Naive thymus-derived CD8-positive, alpha-beta T cell (primary cell): ENCODE measurements at places on chromosomes 5 and 9.

- DNase-seq = no peak
Observed at GRCh38 chr5:1180841-1181271, 20.5 kb upstream of the SLC6A19 start.

DNA sequence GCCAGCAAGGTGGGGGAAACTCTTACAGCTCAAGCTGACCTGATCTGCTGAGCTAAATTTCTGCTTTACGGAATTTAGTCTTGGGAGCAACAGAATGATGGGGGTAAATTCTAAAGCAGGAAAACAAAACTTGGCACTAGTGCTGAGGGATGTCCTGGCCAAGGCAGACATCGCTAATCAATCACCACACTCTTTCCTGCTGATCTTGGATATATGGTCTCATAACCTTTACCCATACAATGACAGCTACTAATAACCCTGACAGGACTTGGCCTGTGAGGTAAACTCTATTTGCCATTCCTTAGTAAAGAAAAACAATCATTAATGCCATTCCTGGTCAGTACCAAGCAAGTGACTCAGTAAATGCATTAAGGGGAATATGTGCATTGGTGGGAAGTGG, 51.5 kb downstream of the PPARGC1B start:
- no peak for DNase-seq

DNA sequence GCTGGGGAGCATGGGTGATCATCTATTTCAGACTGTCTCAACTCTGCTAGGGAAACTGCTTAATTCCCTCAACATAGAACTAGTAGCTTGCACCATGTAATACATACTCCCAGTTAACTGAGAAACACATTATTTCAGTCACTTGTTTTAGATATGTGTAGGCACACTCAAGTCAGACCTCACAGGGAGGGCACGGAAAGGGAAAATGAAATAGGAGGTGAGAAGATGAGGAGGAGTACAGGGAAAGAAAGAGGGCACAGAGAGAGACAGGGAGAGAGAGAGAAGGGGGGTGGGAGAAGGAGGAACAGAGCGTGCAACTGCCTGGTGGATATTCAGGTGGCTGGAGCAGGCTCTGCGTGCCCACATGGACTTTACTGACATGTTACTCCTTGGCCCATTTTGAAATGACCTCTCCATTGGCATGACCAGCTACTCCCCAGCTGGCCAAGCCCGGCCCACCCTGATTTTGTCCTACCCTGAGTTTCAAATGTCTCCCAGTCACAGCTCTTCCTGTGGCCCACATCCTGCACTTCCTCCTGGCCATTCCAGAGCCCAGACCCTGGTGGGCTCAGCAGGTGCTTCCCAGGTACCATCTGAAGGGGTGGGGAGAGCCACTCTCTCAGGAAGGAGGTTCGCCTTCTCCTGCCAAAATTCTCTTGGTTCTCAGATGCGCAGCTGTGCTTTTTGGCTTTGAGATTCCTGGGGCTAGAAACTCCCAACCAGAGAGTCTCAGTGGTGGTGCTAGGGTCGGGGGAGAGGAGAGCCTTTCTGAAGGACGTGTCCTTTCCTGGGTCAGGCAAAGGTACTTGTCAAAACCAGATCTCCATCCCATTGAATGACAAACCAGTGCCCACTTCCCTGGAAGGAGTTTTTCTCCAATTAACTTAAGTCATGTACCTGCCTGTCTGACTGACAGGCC, 229.4 kb downstream of the FSTL4 start:
- no peak for DNase-seq

DNA sequence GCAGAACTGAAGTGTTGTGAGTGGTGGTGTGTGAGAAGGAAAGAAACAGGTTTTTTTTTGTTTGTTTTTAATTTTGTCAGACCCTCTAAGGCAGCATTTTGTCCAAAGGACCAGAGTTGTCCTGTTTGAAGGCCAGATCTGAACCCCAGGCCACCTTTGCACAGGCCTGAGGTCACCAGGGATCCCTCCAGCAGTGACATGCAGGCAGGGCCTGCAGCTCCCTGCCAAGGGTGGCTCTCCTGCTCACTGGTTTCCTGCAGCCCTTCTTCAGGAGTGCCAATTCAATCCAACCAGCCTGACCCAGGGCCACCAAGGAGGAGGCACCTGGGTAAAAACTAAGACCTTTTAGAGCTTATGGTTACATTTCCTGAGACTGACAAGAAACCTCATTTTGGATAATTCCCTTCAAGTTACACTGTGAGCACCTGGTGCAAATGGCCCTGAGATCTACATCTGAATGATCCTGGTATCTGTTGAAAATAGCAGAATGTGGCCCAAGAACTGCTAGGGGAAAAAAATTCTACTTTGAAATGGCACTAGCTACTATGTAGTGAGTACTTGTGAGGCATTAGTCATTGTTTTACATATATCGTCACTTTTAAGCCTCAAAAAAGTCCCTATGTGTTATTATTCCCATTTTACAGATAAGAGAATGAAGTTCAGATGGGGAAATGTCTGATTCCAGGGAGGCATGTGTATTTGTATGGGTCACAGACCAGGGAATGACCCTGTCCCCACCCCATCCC, 33.5 kb upstream of the SMU1 start:
- no peak for DNase-seq

- DNase-seq = peak; percentile 27
Observed at GRCh38 chr5:96614110-96614691, 48.0 kb upstream of the CAST start.

- no peak for DNase-seq
Observed at GRCh38 chr5:73171495-73171894, 1.5 kb upstream of the TMEM174 start.

- no peak for DNase-seq
Observed at GRCh38 chr5:43571237-43571636, 14.4 kb upstream of the PAIP1 start.

- no peak for DNase-seq
Observed at GRCh38 chr5:40685976-40686486, 6.3 kb downstream of the PTGER4 start.

GRCh38 chr9:75431375-75431774, 343.1 kb downstream of the OSTF1 start:
- DNase-seq = no peak

- DNase-seq = no peak
Observed at GRCh38 chr9:78295731-78296130, 1.2 kb upstream of the PSAT1 start.

- no peak for DNase-seq
Observed at GRCh38 chr5:115858396-115858795, 16.7 kb downstream of the AP3S1 start.

DNA sequence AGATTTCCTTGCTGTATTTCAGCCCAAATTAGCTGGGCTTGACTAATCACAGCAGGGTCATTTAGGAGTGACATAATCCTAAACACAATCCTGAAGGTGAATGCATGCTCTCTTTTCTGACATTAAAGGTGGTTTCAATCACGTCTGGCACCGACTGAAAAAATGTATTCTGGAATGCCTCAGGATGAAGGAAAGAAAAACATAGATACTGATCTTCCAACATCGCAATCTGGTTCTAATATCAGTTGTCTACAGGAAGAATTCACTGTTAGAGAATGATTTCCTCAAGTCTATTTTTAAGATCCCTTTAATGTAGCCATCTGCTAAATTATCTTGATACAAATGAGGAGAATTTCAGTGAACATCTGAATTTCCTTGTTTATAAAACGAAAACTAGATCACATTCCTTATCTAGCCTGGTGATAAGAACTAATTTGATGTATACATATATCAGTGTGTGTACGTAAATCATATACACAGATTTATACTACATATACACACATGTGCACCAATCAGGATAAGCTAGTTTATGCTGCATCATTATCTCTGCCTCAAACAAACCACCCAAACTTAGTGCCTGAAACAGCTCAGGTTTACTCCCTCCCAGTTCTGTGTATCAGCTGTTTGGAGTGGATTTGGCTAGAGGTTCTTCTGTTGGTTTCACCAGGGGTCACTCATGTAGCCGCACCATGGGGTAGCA, 31.3 kb upstream of the TAS2R1 start:
- DNase-seq = no peak

DNA sequence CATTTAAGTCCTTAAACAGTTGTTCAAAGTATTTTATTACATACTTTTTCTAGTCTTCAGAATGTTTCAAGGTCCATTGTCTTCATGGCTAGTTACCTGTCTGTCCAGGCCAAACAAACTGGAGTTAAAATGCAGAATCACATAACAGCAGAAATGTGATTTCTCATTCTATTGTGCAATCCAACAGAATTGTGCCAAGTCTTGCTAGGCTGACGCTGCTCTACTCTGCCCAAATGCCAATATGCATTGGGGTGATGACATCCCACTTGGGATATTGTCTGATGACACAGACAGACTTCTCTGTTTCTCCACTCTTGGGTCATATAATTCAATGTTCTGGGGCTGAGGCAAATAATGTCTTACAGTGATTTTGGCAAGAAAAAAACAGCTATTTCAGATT, 5.2 kb upstream of the SLC22A5 start:
- no peak for DNase-seq

GRCh38 chr9:75376680-75377254, 288.5 kb downstream of the OSTF1 start:
- no peak for DNase-seq

DNA sequence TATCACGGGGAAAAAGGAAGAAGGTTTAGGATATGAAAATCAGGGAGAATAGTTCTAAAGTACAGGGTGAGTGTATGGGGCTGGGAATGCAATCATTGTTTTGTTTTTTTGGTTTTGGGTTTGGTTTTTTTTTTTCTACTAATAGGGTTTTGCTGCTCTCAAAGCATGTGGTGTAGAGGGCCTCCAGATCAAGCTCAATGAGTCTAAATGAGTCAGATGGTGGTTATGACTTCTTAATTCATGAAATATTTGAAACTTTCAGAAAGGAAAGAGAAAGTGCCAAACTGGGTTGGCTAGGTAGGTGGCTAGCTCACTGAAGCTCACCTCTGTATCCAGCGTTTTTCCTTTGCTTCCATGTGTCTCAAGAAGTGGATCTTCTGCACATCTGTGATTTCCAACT, 10.7 kb downstream of the OR1L8 start:
- no peak for DNase-seq

- no peak for DNase-seq
Observed at GRCh38 chr9:1837453-1838084, 177.6 kb upstream of the SMARCA2 start.

DNA sequence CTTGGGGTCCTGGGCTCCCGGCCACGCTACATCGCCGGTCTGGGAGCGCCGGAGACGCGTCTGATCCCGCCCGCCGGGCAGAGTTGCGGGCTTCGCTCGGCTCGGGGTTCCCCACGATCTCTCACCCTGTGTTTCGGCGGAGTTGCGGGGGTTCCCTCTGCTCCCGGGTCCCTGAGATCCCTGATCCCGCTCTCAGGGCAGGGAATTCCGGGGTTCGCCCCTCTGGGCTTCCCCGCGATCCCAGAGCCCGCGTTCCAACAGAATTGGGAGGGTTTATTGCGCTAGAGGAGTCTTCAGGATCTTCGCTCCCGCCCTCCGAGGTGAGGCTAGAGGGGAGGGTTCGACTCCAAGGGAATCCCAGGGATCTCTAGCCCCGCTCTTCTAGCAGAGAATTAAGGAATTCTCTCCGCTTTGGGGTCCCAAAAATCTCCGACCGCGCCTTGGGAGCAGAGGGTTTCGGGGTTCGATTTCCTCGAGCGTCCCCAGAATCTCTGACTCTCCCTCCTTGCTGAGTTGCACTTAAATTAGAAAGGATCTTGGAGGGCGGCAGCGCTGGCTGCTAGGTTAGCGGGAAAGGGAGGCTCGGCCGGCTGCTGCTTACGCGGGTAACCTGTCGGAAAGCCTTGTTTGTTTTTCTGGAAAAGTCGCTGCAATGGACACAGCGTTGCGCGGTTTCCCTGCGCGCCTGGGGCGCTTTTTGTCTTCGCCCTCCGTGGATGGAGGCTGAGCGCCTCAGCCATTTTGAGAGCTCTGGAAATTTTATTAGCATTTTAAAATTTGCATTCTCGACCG, 1.3 kb downstream of the DMRT1 start:
- no peak for DNase-seq

DNA sequence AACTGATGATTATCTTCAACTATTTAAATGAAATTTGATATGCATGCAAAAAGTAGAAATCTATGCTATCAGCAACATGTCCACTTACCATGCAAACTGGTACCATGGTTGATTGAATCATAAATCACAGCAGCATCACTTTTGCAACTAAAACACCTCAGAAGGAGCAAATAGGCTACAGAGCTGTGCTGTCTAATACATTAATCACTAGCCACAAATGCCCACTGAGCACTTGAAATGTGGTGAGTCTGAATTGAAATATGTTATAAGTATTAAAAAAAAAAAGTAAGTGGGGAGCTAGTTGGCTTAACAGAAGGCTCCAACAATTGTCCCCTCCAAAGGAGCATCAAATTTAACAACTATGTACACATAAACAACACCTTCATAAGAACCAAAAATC, 112.5 kb downstream of the FAM114A2 start:
- DNase-seq = no peak

DNA sequence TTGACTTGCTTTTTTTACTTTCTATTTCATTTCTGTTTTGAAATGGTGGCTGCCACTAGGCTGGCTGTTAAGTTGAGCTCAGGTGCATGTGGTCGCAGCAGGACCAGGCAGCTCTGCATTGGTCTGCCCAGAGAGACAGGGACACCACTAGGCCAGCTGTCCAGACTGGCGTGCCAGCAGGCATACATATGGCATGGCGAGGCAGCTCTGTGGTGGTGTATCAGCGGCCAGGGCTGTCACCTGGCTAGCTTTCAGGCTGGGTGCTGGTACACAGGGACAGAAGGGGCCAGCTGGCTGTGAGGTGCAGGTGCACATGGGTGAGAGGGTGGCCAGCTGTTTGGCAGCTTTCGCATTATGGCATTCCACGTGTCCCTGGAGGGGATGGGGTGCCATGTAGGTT, 654.0 kb upstream of the ACO1 start:
- peak; percentile 50 for DNase-seq

- no peak for DNase-seq
Observed at GRCh38 chr5:59758566-59758965, 135.0 kb downstream of the PDE4D start.

DNA sequence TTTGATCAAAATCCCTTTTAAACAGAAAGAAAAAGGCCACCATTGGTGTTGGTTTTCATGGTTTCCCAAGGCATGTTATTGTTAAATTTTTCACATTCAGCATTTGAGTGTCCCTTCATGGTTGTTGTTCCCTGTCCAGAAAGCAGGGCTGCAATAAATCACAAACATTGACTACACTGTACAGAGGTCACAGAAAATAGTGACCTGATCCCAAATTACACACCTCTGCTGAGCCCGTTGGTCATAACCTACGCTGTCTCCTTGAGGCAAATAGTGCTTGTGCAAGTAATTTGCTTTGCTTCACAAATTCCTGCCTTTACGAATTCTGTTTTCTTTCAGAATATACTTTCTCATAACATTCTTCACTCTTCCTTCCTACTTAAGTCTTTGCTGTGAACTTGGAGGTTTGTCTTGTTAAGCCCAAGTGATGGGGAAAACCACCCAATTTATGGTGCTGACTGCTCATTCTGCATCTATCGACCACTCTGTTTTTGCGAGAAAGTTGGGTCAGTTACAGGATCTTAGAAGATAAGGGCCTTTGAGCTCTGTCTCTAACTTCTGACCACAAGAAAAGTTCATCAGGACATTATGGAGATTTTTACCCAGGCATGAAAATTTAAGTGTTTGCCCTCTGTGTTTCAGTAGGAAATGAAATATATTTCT, 16.0 kb downstream of the PIK3R1 start:
- no peak for DNase-seq
